ENCODE measurements at places on chromosomes 16 and 17. TPM values are rescaled to one million over a fixed set of nuclear protein-coding genes. Genes with fewer than 3 reads are reported as not detected.

DNA sequence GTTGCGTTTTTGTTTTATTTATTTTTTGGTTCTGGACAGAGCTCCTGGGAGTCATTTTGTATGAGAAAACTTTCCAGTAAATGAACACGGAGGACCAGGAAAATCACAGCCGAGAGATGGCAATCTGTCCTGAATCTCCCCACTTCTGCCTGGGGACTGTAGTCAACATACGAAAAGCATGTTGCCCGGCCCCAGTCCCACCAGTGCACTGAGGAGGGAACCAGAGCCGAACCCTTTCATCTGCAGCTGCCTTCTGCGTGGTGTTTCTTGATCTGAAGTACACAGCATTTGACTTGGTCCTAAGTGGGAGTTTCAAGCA lies 18.9 kb downstream of the SNX11 start:
- DNase-seq: no peak

DNA sequence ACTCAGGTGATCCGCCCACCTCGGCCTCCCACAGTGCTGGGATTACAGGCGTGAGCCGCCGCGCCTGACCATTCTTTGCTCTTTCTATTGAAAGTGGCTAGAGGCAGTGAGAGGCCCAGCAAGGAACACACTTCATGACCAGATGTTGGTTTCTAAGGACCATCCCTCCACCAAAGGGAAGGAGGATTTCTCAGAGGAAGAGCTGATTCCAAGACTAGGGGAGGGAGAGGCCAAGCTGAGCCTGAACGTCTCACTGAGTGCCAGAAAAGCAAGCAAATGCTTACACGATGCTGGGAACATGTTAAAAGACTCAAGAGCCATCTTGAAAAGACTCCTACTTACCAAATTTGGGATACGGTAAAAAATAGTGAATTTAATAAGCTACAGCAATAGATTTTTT lies 79.2 kb downstream of the MRM3 start:
- no peak for DNase-seq

- DNase-seq: no peak
Observed at GRCh38 chr16:67489401-67490083, 6.2 kb upstream of the AGRP start.

GRCh38 chr17:82126556-82127314 lies 28.7 kb upstream of the FASN start:
- DNase-seq: no peak

GRCh38 chr16:28496844-28497243 lies 2.4 kb downstream of the APOBR start:
- no peak for DNase-seq

Gene TP53TG3F
- total RNA-seq: not detected

GRCh38 chr17:70820276-70820675 lies 650.9 kb downstream of the KCNJ2 start:
- no peak for DNase-seq

Gene NPIPB6
- total RNA-seq: not detected
